Cortex of kidney (tissue), 1 donor: ENCODE measurements at places on chromosomes 6 and 20.

DNA sequence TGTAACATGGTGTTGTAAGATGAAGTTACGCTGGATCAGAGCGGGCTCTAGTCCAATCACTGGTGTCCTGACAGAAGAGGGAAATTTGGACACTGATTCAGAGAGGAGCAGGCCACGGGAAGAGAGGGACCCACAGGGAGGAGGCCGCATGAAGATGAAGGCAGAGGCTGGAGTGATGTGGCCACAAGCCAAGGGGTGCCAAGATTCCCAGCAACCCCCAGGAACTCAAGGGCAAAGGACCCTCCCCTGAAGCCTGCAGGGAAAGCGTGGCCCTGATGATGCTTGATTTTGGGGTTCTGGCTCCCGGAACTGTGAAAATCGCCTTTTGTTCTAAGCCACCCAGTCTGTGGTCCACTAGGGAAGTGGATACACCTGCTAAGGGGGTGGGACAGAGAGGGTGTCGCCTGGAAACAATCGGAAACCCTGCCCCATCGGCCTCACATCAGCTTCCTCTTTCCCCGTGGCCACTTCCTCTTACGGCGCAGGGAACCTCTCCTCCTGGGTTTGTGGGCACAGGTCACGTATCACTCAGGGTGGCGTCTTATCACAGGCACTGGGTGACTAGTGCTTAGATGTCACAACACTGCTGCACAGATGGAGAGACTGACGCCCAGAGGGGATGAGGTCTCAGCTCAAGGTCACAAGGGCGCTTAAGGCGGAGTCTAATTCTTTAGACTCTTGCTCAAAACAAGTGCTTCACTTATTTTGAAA lies 58.0 kb downstream of the SULF2 start:
- DNase-seq = no peak

GRCh38 chr6:8743170-8743745 lies 307.9 kb upstream of the SLC35B3 start:
- DNase-seq = no peak

DNA sequence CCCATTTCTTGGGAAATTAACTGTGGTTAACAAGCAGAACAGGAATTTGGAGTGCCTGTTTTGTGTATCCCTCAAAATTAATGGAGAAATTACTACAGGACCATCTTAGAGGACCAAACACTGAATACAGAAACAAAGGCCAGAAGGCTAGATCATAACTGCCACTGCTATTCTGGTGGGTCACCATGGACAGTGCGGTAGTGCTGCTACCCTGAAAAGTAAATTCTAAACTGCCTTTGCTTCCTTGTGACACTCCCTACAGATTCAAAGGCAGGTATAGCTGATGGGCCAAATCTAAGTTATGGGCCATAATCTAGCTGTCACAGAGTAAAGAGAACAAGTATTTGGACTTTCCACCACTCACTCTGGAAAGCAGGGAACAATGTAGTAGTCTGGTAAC lies 575.8 kb upstream of the ADGRB3 start:
- DNase-seq = no peak

DNA sequence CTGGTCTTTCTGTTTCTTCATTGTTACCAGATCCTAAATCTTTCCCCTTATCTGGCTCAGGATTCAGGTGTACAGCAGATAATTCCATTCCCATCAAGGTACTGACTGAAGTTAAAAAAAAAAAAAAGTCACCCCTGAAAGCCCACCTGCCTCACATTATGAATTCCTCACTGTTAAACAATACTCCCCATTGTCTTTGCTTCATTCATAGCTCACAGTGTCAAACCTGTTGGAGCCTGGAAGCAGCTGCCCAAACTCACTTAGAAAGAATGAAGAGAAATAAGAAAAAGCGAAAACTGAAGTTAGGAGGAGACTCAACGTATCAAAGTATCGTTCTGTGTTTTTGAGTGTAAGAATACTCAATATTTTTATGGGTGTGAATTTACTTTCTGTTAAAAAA lies 1.8 kb upstream of the DCBLD1 start:
- no peak for DNase-seq
